ENCODE measurements at places on chromosomes 7 and 10.

DNA sequence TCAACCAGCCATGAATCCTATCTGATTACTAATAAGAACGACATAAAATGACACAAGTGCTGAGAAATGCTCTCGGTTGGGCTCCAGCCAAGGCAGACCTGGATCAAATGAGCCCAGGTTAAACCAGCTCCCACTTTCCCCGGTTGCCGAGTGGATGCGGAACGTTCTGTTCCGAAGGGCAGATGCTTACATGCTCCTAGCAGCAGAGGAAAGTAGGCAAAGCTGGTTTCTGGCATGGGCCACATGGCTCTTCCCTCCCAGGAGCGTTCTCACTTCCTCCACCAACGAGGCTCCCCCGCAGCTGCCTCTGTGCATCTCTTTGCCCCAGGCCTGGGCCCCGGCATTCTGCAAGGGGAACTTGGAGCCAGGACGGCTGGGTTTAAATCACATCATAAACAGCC, 61.8 kb upstream of the SDK1 start:
- DNase-seq = no peak

DNA sequence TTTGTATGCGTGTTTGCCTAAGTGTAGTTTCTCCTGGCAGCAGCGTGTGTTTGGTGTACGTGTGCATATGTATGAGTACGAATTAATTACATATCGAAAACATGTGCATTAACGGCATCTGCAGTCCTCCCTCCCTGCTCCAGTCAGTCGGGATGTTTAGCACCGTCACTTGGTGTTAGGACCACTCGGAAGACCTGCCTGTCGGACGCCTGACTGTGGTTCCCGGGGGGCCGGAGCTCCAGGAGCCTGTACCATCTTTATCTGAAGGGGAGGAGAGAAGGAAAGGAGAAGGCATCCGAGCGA, 1.1 kb upstream of the CNTNAP2 start:
- no peak for DNase-seq

- DNase-seq = no peak
These were observed 4.9 kb downstream of the HNRNPF start for GRCh38 chr10:43403911-43404703.

DNA sequence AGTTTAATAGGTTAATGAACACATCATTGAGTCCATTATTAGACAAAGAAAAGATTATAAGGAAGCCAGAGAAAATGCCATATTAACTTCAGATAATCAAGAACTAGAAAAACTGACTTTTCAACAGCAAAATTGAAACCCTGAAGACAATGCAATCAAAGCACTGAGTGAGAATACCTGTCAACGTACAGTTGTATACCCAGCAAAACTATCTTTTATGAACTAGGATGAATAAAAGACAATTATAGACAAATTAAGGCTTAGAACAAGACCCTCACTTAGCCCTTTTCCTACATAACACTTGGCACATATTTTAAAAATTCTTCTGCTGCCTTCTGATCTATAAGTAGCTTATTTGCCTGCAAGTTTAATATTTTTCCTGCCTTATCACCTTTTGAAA, 19.0 kb upstream of the DGKI start:
- DNase-seq = no peak

DNA sequence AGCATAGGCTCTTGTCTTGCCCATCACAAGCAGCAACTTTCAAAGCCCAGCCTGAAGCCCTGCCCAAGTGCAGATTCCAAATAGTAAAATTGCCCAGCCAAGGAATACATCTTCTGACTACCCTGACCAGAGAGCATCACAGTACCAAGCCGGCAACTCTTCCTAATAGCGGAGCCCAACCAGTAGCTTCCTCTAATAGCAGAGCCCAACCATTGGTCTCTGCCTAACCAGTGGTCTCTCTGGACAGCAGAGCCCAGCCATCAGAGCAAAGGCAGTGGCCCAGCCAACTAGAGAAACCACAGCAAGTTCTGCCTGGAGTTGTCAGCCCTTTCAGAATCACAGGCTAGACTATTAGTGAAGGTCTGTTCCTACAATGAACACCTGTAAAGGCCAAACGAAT, 285.6 kb downstream of the HGF start:
- DNase-seq = no peak

DNA sequence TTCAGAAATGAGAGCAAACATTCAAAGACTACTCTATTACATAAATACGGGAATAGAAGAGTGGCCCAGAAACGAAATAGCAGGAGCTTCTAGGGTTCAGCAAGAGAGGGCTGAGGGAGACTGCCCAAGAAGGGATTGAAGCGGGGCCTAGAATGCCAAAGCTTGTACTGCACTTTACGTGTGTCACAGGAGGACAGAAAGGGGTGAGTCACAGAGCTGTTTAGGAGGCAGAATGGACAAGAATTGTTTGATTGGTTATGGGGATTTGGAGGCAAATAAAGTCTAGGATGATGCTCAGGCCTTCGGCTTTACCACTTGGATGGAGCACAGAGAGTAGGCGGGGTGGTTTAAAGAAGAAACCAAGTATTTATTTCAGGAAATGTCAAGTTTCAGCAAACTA, 11.3 kb upstream of the FXYD4 start:
- DNase-seq = no peak

DNA sequence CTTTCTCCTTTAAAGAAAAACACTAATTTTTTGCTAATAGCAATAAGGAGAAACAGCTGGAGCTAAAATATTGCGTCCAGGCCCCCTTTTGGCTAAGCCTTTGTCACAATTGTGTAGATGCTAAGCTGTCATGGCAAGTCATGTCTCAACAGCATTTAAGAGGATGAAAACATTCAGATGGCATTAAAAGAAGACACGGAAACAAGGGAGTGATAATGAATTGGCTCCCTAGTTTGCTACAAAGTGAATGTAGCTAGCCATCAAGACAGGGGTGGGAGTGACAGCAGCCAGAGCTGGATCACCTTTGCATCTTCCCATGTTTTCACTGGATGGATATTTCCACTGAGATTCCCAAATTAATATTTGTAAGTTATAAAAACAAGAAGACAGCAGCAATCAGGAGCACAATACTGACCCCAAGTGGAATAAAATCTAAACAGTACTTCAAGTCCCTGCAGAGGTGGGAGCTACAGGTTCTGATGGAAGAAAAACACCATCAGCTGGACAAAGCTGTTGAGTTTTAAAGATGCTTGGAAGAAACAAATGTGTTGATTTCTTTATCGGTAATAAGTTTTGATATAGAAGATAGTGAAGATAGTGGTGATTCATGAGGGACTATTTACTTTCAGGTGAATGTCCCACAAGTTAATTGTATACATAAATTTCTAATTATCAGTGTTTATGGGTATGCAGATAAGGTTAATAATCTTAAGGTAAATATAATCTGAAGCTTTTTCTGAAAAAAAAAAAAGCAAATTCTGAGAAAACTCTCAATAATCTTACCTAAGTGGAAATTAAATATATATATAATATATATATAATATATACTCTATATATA, 129.4 kb downstream of the SLC16A9 start:
- DNase-seq = peak; percentile 34

- no peak for DNase-seq
These were observed 925 bp downstream of the H2AZ2 start for GRCh38 chr7:44846816-44847508.

- DNase-seq = no peak
These were observed 269.8 kb downstream of the SORCS1 start for GRCh38 chr10:106894692-106895091.

GRCh38 chr7:69654381-69654780, 56.1 kb downstream of the AUTS2 start:
- DNase-seq = no peak

DNA sequence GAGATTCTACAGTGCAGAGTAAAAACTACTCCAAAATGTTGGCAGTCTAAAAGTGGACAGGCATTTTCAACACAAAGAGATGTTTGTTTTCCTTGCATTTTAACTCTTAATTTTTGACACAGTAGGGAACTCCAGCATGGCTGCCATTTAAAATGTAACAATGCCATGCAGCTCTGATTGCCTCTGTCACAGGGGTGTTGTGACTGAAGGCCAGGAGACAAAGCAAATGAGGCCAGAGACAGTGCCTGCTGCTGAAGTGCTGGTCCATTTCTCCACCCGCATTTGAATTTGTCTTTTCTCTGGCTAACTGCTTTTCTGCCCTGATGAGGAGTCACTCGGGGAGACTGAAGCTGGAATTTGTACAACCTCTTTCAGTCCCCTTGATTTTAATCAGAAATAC, 710.6 kb upstream of the GALNT17 start:
- no peak for DNase-seq

- no peak for DNase-seq
These were observed 359.7 kb upstream of the ZNF32 start for GRCh38 chr10:44008270-44008916.

DNA sequence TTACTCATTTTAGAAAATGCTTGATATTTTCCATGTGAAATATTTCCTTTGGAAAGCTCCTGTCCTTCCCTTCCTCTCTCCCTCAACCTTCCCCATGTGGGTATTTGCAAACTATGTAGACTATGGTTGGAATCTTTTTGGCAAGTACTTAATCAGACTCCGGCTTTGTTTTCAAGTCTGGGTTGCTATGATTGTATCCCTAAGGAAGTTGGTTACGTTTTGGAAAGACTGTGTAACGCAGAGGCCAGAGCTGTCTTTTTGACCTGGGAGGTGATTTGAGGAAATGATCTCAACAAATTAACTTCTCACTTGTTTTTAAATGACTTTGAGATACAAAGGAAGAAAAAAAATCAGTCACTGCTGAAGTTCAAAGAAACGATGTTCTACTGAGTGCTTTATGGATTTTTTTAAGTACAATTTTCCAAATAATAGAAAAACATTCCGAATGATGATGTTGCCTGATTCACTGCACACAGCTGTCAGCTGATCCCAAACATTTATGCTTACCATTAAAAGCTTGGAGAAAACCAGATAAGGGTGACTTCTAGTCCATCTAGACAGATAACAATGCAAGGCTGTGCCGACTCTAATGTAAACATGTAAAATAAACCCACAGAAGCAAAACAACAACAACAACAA, 145.5 kb upstream of the CELF2 start:
- DNase-seq = no peak

GRCh38 chr10:22913474-22914092, 14.3 kb upstream of the ARMC3 start:
- DNase-seq = no peak

DNA sequence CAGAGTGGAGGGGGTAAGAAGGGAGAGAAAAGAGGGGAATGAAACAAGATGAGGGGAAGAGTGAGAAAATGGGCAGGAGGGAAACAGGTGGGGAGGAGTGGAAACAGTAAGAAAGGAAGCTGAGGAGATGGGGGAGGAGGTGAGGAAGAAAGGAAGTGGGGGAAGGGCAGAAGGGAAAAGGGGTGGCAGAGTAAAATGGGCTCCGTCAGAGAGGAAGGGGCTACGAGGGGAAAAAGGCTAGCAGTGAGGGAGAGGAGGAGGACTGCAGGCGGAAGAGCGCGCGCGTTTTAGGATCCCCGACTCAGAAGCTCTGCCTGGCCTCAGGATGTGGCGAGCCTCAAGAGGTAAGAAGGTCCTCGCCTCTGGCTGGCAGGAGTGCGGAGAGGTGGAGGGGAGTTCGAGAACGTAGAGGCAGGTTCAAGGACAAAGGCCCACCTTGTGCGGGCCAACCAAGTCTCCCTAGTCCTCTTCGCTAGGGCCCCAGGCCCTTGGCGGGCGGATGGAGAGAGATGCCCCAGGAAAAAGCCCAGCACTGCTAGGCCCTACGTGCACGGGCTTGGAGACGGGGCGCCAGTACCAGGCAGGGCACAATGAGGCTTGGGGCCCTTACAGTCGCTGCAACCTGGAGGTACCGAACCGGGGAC, 5.8 kb upstream of the NKX2-3 start:
- DNase-seq = peak; percentile 46

DNA sequence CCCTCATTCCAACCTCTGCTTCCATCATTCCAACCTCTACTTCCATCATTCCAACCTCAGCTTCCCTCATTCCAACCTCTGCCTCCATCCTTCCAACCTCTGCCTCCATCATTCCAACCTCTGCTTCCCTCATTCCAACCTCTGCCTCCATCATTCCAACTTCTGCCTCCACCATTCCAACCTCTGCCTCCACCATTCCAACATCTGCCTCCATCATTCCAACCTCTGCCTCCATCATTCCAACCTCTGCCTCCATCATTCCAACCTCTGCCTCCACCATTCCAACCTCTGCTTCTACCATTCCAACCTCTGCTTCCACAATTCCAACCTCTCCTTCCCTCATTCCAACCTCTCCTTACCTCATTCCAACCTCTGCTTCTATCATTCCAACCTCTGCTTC, 30.3 kb downstream of the CCDC71L start:
- DNase-seq = no peak

GRCh38 chr7:117640465-117640864, 160.6 kb downstream of the CFTR start:
- no peak for DNase-seq
